AG04450 (cell line): ENCODE measurements at places on chromosomes 2 and 18.

GRCh38 chr18:44801781-44802180, 121.1 kb downstream of the SETBP1 start:
- no peak for DNase-seq

DNA sequence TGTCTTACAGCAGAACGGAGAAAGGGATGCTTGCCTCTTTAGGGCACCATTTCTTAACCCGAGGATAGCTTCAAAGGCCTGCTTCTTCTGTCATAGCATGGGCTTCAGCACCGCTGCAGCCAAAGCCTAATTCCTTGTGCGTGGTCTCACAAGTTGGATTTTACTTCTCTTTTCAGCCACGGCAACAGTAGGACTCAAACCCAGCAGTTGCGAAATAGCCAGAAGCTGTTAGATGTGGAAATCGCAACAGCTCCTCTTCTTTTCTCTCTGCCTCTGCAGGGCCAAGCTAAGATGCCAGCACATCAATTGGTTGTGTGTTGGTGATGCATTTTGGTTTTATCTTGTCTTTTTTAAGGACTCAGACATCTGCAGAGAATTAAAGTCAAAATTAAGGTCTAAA, 3.1 kb downstream of the NRXN1 start:
- DNase-seq: no peak

DNA sequence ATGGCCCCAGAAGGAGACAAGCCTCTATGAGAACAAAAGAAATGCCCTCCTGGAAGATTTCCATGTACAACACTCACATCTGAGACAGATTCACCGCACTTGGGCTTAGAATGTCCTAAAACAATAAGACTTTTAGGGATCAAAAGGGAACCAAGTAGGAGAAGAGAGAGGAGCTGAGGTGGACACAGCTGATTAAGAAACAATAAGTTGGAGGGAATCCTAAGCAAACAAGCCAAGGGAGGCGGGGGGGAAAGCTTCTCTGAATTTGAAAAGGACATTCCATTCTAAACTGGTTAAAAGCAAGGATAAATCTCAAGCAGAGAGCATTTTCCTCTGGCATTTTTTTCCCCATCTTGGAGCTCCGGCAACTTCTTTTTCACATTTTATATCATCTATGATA, 9.9 kb downstream of the ACVR1 start:
- DNase-seq: no peak

DNA sequence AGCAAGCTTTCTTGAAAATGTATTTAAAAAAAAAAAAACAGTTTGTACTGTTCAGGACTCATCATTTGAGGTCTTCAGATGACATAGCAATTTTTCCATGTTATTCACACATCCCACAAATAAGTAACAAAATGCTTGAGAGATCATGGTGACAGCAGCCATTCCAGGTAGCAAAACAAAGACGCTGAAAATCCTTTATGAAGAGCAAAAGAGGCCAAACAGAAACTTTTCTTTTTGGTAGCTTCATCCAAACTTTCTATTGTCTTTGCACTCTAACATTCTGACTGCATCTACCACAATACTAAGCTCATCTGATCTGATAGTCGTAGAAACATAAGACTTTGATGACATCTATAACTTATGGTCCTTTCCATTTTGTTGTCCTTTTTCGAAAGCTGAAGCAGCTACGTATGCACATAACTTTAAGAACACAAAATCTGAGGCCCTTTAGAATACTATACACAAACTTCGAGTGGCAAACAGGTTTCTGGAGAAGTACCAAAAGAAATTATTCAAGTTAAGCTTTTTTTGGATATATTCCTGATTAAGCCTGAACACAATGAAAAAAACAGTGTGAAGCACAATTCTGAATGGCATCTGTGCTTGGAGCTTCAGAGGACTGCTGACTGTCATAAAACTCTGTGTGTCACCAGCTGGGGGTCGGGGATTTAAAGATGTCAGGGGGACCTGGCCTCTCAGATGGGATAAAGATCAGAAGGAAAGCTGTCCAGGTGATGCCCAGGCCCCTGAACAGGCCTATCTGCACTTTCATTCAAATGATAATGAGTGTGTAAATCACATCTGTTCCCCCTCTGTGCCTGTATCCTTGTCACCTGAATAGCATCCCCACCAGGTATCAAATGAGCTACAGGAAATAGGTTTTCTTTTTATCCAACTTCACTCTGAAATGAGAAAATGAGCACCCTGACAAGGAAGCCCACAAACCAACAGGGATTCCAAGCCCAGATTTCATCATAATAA, 75.8 kb downstream of the ZEB2 start:
- DNase-seq: no peak
